ENCODE measurements at places on chromosomes 6 and 20.

DNA sequence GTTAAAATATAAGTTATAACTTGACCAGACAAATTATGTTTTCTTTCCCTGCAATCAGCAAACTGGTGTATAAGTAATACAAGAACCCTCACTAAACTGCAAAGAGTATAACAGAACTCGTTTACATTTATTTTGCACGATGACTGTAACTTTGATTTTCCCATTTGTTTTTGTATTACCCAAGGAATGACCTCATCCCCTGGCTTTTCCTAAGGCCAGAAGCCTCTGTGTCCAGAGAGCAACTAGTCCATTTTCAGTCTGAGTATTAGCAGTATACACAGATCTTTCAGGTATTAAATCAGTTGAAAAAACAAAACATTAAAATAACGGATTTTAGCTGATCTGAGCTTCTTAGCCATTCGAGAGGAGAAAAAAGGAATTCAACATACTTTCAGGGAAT lies 17.2 kb downstream of the COL19A1 start:
- DNase-seq: no peak

DNA sequence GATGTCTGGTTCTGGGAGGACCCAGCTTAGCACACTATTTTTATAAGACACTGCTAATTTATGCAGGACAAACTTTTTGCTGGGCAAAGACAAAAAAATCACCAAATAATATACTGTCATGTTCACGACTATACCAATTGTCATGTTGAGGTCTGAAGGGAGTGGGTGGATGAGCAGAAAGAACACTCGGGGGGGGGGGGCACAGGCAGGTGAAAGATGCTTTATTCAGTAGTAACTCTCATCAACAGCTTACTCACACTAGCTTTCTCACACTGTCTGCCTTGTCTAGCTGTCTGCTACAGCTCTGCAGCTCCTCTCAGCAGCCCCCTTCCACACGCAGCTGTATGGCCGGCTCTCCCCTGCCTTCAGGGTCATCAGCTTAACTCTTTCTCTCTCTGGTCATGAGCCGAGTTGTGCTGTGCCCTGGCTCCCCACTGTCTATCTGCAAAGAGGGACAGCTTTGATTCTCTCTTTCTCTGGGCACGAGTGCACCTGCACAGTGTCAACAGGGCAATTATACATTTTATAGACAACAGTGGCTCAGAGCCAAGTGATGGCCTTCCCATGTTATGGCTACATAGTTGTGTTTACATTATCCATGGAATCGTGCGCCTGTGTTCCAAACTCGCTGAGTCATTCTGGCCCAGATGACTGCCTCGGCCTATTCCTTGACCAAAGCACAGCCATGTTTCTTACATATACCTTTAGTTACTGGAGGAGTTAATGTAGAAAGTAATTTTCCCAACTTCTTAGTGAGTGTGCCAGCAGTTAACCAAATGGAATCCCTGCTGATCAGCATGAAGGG lies 187.7 kb upstream of the PRSS16 start:
- no peak for DNase-seq

- DNase-seq: no peak
Measured at GRCh38 chr6:137227871-137228302, 8.7 kb upstream of the IFNGR1 start.

GRCh38 chr20:58818586-58819285 lies 32.0 kb downstream of the GNAS-AS1 start:
- no peak for DNase-seq

DNA sequence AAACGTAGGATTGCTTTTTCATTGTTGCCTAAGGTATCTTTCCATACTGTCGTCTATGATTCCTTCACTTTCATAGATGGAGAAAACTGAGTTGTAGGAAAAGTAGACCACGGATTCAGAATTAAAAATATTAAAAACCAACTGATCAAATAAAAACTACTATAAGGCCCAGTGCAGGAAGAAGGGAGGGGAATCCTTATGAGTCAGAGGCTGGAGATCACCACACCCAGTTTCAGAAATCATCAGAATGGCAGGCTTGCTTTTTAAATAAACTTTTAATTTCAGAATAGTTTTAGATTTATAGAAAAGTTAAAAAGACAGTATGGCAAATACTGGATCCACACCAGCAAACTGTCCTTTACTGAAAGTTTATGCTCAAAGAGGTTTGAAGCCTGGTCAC lies 32.0 kb upstream of the POPDC3 start:
- no peak for DNase-seq

DNA sequence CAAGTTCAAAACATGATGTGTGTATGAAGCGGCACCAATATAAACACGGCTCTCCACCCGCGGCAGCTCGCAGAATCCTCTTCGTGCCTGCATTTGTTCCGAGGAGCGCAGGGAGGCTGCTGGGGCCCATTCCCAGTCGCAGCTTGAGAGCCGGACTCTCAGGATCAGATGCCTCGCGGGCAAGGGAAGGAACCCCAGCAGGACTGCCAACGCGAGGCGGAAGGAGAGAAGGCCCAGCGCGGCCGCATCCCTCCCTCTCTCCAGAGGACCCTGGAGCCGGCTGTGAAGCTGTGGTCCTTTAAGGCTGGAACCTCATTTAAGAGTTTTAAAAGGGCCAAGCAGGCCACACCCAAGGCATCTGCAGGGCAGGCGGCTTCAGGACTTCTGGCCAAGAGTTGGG lies 44.2 kb upstream of the ZBP1 start:
- DNase-seq: no peak

DNA sequence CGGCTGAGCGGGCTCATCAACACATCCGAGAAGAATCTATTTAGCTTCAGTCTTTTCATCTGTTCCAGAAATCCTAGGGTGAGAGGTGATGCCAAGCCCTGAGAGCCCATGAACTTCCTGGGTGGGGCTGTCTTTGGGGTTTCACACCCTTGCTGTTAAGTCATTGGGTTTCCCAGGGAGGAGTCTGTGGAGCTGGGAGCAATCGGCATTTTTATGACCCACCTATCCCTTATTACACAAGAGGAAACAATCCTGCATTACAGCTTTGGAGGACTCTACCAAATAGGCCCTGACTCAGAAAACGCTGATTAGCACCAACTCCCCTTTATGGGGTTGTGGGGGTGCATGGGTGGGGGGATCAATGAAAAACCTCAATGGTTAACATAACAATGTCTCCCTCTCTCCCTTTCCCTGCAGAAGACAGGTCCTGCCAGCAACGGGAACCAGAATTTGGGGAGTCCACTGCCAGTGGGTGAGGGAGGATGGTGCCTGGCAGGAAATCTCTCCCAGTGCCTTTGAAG lies 46.3 kb downstream of the EZR start:
- DNase-seq: no peak

DNA sequence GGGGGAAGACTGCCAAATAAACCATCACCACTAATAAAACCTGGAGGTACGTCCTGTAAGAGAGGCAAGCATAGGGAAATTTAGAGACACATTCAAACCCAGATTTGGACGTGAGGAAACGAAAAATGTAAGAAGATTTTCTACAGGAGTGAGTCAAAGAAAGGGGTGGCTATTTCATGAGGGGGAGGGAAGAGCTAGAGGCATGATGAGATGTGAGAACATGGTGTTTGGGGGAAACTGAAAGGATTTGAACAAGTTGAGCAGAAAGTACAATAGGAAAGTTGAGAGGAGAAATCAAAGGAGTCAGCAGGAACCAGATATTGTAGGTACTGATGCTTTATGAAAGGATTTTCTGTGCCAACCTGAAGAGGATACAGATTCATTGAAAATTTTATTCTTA lies 179.1 kb upstream of the HS3ST5 start:
- no peak for DNase-seq

GRCh38 chr6:158687506-158687905 lies 37.7 kb downstream of the SYTL3 start:
- no peak for DNase-seq

- DNase-seq: no peak
Measured at GRCh38 chr6:81767163-81767891, 14.8 kb upstream of the TENT5A start.

DNA sequence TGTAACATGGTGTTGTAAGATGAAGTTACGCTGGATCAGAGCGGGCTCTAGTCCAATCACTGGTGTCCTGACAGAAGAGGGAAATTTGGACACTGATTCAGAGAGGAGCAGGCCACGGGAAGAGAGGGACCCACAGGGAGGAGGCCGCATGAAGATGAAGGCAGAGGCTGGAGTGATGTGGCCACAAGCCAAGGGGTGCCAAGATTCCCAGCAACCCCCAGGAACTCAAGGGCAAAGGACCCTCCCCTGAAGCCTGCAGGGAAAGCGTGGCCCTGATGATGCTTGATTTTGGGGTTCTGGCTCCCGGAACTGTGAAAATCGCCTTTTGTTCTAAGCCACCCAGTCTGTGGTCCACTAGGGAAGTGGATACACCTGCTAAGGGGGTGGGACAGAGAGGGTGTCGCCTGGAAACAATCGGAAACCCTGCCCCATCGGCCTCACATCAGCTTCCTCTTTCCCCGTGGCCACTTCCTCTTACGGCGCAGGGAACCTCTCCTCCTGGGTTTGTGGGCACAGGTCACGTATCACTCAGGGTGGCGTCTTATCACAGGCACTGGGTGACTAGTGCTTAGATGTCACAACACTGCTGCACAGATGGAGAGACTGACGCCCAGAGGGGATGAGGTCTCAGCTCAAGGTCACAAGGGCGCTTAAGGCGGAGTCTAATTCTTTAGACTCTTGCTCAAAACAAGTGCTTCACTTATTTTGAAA lies 58.0 kb downstream of the SULF2 start:
- DNase-seq: no peak

- DNase-seq: no peak
Measured at GRCh38 chr6:47414423-47415167, 63.0 kb upstream of the CD2AP start.

DNA sequence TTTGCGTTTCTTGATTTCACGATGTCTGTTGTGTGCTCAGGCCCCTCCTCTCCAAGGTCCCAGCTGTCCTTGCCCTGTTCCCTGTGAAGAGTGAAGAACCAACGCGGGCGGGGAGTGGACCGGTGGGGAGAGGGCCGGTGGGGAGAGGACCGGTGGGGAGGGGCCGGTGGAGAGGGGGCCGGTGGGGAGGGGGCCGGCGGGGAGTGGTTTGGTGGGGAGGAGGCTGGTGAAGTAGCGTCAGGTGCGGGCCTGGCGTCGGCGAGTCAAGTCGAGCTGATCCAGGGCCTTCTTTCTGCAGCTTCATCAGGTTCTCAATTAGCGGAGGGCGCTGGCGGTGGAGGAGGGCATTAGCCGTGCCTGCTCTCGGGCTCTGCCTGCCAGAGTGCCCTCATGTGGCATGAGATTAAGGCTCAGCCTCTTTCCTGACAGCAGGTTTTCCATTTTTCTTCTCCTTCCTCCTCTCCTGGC lies 21.2 kb upstream of the BHLHE23 start:
- DNase-seq: no peak

DNA sequence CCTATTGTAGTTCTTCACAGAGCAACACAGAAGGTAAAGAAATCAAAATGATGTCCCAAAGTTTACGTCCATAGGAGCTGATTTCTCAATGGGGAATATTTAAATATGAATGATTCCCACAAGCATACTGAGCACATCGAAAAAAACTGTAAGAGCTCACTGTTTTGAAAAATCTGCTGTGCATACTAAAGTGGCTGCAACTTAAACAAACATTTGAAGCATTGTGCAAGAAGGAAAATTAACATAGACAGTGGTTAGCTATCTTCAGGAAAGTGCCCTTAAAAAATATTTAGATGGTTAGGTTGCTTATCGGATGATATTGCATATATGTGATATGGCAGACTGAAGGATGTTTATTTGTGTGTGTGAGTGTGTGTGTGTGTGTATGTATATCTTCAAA lies 747.6 kb downstream of the RFPL4B start:
- no peak for DNase-seq

DNA sequence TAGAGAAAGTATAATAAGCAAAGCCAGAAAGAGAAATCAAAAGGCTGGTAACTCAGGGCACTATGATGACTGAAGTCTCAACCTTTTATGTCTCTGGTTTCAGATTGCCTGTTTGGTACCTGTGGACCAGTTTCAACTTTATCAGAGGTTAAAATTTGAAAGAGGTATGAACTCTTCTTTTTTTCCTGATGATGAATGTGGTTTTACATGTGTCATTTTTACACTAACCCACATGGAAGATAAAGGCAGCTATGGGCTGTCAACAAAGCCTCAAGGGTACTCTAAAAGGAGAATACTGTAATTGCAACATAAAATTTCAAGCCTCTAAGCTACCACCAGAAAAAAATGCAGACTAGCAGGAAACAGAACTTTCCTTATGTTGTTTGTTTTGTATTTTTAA lies 52.4 kb downstream of the RNF144B start:
- DNase-seq: no peak

GRCh38 chr6:104601131-104601651 lies 258.5 kb downstream of the HACE1 start:
- no peak for DNase-seq

DNA sequence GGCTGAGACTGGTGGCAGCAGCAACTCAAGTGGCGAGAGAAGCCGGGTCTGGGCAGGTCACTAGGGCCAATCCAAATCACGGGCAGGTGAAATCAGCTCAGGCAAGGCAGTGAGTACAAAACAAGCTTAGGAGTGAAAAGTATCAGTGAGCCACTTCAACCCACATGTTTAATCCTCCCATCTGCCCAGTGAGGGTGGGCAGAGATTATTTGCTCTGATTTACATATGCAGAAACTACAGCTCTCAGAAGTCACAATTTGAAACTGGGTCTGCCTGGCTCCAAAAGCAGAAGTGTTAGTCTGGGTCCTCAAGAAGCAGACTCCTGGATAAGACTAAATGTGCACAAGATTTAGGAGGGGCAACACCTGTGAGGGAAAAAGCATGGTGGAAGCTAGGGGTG lies 173.7 kb upstream of the LRFN2 start:
- DNase-seq: no peak

- no peak for DNase-seq
Measured at GRCh38 chr20:12970372-12970821, 38.4 kb upstream of the SPTLC3 start.

All from GOT3 (cell line).